ENCODE measurements at places on chromosomes 6 and 20.
A peak's percentile ranks its signal among the peaks of the same experiment; 100 is the strongest.

DNA sequence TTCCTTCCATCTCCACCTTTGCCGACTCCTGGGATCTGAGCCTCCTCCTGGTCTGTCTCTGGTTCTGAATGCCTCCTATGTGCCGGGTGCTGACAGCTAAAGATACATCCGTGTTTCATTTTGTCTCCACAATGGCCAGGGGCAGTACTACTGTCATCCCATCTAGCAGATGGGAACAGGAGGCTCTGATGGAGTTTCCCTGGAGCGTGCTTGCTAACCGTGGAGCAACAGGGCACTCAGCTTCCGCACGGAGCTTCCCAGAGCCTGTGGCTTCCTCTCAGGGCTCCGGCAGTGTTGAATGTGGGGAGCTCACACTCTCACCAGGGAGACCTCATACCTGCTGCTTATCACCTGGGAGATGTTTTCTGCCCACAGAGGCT, 11.9 kb upstream of the NPBWR2 start:
- peaks cover 2% of the 10 kb centered on the region for H3K36me3 ChIP-seq
- no peak for DNase-seq
- H3K27ac ChIP-seq: peak overlapping the region; percentile 93
- H3K4me3 ChIP-seq: no peak overlapping the region

DNA sequence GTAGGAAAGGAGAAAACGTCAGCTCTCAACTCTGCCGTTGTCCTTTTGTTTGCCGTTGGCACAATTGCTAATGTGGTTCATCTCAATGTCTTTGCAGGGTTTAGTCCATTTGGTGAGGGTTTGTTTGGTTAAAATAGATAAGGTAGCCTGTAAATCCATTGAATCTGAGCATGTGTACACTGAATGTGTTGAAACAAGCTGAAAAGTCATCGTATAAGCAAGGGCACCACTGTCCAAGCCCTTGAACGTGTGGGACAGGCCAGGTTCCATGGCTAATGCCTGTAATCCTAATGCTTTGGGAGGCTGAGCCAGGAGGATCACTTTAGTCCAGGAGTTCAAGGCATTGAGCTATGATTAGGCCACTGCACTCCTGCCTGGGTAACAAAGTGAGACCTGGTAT, 224.7 kb upstream of the PLCB4 start:
- no peaks in the 10 kb centered on the region for H3K4me1 ChIP-seq
- H3K4me3 ChIP-seq: no peak overlapping the region
- DNase-seq: no peak
- H3K27me3 ChIP-seq: no peaks in the 10 kb centered on the region
- H3K27ac ChIP-seq: no peak overlapping the region

GRCh38 chr20:24962182-24962492, 13.1 kb downstream of the CST7 start:
- H3K36me3 ChIP-seq: peaks cover 5% of the 10 kb centered on the region
- peaks cover 6% of the 10 kb centered on the region for H3K4me1 ChIP-seq
- DNase-seq: no peak
- H3K27me3 ChIP-seq: no peaks in the 10 kb centered on the region
- H3K27ac ChIP-seq: peak overlapping the region; percentile 88
- no peak overlapping the region for H3K4me3 ChIP-seq

GRCh38 chr6:28673787-28674671, 148.3 kb downstream of the GPX5 start:
- peaks cover 8% of the 10 kb centered on the region for H3K36me3 ChIP-seq
- DNase-seq: no peak
- H3K4me3 ChIP-seq: peak overlapping the region; percentile 60
- H3K4me1 ChIP-seq: peaks cover 7% of the 10 kb centered on the region
- peaks cover 61% of the 10 kb centered on the region for H3K27me3 ChIP-seq

GRCh38 chr6:140276133-140276532, 901.7 kb upstream of the CITED2 start:
- H3K36me3 ChIP-seq: no peaks in the 10 kb centered on the region
- no peaks in the 10 kb centered on the region for H3K4me1 ChIP-seq
- DNase-seq: no peak
- H3K4me3 ChIP-seq: no peak overlapping the region
- H3K27me3 ChIP-seq: peaks cover 4% of the 10 kb centered on the region

DNA sequence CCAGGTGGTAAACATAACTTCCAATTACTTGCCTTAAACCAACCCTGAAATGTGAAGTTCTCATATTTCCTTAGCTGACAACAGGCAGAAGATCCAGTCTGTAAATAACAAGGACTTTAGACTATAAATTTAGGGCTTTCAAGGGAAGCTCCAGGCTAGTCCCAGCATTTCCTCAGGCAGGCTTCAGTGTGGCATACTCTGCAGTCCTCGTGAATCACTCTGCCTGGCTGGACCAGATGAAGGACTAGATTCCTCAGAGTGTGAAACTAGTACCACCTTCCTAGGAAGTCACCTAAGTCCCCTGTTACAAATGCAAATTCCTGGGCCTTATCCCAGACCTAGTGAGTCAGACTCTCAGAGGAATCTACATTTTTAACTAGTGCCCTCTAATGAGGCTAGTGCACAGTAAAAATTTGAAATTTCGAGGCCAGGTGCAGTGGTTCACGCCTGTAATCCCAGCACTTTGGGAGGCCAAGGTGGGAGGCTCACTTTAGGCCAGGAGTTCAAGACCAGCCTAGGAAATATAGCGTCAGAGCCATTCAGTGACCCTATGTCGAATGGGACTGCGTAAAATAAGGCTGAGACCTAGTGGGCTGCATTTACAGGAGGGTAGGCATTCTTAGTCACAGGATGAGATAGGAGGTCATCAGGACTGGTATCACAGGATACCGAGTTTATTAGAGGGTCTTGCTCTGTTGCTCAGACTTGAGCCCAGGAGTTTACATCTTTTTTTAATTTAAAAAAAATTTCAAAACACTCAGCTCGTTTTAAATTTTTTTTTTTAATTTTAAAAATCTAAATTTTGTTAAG, 279.6 kb upstream of the JARID2 start:
- no peaks in the 10 kb centered on the region for H3K27me3 ChIP-seq
- H3K36me3 ChIP-seq: no peaks in the 10 kb centered on the region
- H3K4me3 ChIP-seq: no peak overlapping the region
- H3K4me1 ChIP-seq: no peaks in the 10 kb centered on the region
- H3K27ac ChIP-seq: no peak overlapping the region

DNA sequence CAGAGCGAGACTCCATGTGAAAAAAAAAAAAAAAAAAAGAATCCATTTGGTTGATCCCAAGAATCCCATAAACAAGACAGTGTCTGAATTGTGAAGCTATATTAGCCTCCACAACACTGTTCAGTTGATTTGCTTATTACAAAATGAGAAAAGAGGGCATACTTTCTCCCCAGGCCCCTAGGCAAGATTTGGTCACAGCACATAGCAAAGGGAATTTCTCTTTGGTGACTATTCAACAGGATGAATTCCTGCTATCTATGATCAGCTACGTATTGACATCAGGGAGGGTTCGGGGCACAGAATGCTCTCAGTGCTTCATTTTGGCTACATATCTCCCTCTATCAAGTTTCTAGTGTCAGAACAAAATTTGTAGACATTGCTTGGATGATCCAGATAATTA, 20.2 kb upstream of the SLC22A3 start:
- no peak overlapping the region for H3K27ac ChIP-seq
- no peak overlapping the region for H3K4me3 ChIP-seq
- no peaks in the 10 kb centered on the region for H3K36me3 ChIP-seq
- peaks cover 3% of the 10 kb centered on the region for H3K4me1 ChIP-seq

- DNase-seq: no peak
- H3K36me3 ChIP-seq: no peaks in the 10 kb centered on the region
- no peaks in the 10 kb centered on the region for H3K4me1 ChIP-seq
- no peaks in the 10 kb centered on the region for H3K27me3 ChIP-seq
These were observed 26.3 kb upstream of the LAMP5 start for GRCh38 chr20:9488063-9488462.

DNA sequence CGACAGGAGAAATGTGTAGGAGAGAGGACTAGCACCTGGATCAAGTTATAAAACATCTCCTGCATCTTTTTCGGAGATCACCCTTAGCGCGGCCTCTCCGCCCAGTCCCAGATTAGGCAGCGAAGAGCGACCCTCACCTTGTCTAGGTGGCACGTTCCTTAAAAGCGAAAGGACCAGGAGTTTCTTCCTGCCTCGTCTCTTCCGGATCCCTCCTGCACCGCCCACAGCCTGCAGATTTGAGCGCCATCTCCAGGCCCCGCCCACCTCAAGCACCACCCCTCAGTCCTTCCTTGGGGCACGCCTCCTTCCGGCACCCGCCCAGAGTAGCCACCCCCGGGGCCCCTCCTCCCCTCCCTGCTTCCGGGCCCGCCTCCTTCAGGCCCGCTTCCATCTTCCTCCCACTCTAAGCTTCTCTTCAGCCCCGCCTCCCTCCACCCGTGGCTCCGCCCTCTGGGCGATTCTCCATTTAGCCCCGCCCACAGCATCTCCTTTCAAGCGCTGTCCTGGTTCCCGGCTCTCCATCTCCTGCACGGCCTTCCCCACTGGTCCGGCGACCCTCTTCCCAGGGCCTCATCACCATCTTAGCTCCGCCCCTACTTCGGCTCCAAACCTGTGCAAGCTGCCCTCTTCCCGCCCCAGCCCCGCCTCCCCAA, 662 bp upstream of the RALY start:
- no peaks in the 10 kb centered on the region for H3K27me3 ChIP-seq
- peaks cover 39% of the 10 kb centered on the region for H3K4me1 ChIP-seq
- DNase-seq: peak; percentile 100

DNA sequence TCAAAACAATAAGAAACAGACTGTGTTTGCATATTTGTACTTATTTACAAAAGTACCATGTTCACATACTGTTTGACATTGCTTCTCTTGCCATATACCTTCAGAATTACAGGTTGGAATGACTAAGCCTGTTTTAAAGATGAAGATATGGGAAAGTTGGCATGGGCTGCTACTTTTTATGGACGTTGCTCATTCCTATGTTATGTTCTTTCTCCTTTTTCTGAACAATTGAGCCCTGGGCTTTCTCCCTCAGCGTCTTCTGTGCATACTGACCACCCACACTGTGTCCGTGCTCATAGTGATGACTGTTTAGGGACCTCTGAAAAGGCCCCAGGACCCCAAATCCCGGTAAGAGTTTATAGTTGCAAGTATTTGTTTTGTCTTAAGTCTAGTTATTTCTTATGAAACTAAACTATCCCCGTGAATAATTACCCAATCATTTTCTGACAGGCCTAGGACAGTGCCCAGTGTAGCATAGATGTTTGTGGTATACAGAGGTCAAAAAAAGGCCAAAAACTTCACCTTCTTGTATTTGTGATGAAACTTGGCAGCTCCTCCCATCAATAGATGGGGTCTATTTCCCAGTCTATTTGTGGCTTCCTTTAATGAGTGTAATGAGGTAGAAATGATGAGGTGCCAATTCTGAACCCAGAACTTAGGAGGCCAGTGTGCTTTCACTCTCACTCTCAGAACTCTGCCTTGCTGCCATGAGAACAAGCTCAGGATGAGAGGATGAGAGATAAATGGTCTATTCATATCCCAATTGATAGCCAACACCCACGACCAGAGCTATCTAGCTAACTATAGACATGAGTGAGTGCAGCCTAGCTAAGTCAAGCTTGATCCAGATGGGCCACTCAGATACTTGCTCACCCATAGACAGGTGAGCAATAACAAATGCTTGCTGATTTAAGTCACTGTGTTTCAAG, 40.9 kb downstream of the GSTA4 start:
- no peak for DNase-seq
- H3K4me1 ChIP-seq: no peaks in the 10 kb centered on the region
- no peaks in the 10 kb centered on the region for H3K36me3 ChIP-seq
- no peaks in the 10 kb centered on the region for H3K27me3 ChIP-seq

- H3K27ac ChIP-seq: no peak overlapping the region
- H3K27me3 ChIP-seq: peaks cover 15% of the 10 kb centered on the region
- H3K4me1 ChIP-seq: no peaks in the 10 kb centered on the region
- no peak for DNase-seq
- H3K36me3 ChIP-seq: no peaks in the 10 kb centered on the region
These were observed 6.3 kb downstream of the FRMD1 start for GRCh38 chr6:168072730-168073129.

GRCh38 chr20:49737260-49737659, 23.6 kb upstream of the B4GALT5 start:
- H3K36me3 ChIP-seq: no peaks in the 10 kb centered on the region
- H3K27ac ChIP-seq: no peak overlapping the region

GRCh38 chr6:156674197-156674596, 103.0 kb upstream of the ARID1B start:
- no peak overlapping the region for H3K27ac ChIP-seq
- no peaks in the 10 kb centered on the region for H3K4me1 ChIP-seq
- H3K36me3 ChIP-seq: no peaks in the 10 kb centered on the region
- H3K4me3 ChIP-seq: no peak overlapping the region
- DNase-seq: no peak

DNA sequence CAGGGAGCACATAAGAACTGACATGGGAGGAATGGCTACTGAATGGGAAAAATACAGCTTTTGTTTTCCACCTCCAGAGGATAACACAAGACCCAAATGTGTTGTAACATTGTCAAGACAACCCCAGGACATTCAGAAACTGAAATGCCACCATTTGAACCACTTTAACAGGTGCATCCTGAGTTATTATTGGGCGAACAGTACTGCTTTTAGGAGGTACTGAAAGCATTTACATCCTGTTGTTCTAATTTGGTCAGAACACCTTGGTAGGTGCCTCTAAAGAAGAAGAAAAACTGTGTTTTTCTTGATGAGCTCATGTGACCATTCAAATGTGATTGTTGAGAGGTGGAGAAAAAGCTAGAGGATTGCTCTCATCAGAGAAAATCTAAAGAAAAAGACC, 6.4 kb upstream of the TXNDC5 start:
- H3K27ac ChIP-seq: peak overlapping the region; percentile 19
- no peaks in the 10 kb centered on the region for H3K4me1 ChIP-seq
- H3K4me3 ChIP-seq: no peak overlapping the region
- H3K36me3 ChIP-seq: no peaks in the 10 kb centered on the region

Measured in T-helper 17 cell (primary cell).